ENCODE measurements at places on chromosomes 5 and 9.

GRCh38 chr9:98132806-98133631, 14.0 kb upstream of the TRIM14 start:
- H3K27ac ChIP-seq = no peak overlapping the region
- H3K4me3 ChIP-seq = no peak overlapping the region
- DNase-seq = no peak
- H3K36me3 ChIP-seq = no peaks in the 10 kb centered on the region

DNA sequence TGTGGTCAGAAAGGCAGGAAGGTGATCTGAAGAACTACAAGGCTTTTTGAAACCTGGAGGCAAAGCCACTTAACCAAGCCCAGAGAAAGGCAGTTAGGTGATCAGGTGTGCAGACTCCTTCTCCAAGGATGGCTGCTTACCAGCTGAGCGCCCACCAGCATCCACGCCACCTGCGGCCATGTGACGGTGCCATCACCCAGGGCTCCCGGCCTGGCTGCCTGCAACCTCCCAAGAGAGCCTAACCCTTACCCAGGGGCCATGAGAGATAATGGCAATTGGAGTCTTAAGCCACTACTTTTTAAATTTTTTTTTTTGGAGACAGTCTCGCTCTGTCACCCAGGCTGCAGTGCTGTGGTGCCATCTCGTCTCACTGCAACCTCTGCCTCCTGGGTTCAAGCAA, 33.1 kb upstream of the PHYKPL start:
- no peak overlapping the region for H3K27ac ChIP-seq
- no peak overlapping the region for H3K4me3 ChIP-seq
- no peaks in the 10 kb centered on the region for H3K4me1 ChIP-seq
- H3K27me3 ChIP-seq = no peaks in the 10 kb centered on the region
- DNase-seq = no peak

- no peak overlapping the region for H3K4me3 ChIP-seq
Observed at GRCh38 chr5:119036101-119036762, 34.7 kb upstream of the DMXL1 start.

DNA sequence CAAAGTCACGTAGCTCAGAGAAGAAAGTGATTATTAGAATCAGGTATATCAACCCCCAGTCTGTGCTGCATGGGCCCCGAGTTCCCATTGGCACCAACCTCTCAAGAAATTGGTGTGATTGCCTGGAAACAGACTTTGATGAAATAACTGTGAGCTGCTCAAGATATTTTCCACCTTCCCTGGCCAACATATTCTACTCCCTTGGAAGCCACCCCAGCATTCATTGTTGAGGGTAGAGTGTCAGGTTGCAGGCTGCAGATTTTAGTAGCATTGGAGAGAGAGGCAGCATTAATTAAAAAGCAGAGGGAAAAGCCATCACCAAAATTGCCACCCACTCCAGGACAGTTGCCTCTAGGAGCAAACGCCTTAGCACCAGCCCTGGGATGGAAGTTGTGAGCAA, 154.2 kb upstream of the TNPO1 start:
- no peak overlapping the region for H3K4me3 ChIP-seq
- no peak overlapping the region for H3K27ac ChIP-seq
- H3K36me3 ChIP-seq = no peaks in the 10 kb centered on the region
- H3K4me1 ChIP-seq = no peaks in the 10 kb centered on the region
- no peaks in the 10 kb centered on the region for H3K27me3 ChIP-seq
- no peak for DNase-seq

GRCh38 chr5:31380049-31380448, 151.8 kb downstream of the DROSHA start:
- H3K36me3 ChIP-seq = no peaks in the 10 kb centered on the region
- H3K27me3 ChIP-seq = no peaks in the 10 kb centered on the region
- no peak overlapping the region for H3K27ac ChIP-seq
- no peak overlapping the region for H3K4me3 ChIP-seq

DNA sequence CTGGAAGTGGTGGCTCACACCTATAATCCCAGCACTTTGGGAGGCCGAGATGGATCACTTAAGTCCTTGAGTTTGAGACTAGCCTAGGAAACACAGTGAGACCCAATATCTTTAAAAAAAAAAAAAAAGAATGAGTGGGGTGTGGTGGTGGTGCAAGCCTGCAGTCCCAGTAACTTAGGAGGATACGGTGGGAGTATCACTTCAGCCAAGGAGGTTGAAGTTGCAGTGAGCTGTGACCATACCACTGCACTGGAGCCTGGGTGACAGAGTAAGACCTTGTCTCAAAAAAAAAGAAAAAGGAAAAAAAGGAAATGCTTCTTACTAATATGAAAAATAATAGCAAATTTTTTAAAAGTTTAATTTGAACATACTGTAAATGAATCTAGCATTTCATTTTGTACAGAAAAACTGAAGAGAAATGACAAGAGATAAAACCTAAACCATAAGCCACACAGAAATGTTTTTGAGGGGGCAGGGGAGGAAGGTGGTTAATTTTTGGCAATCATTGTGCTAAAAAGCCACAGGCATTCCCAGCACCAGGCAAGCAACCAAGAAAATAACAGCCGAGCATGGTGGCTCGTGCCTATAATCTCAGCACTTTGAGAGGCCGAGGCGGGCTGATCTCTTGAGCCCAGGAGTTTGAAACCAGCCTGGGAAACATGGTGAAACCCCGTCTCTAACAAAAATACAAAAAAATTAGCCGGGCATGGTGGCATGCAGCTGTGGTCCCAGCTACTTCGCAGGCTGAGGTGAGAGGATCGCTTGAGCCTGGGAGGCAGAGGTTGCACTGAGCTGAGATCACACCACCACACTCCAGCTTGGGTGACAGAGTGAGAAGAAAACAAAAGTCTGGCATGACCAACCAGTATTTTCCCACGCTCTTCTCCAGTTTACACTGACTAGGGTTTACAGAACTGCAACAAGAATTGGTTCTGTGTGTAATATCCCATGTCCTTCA, 114.5 kb upstream of the NR5A1 start:
- no peaks in the 10 kb centered on the region for H3K27me3 ChIP-seq
- no peak overlapping the region for H3K27ac ChIP-seq
- DNase-seq = no peak
- no peaks in the 10 kb centered on the region for H3K36me3 ChIP-seq
- H3K4me1 ChIP-seq = peaks cover 3% of the 10 kb centered on the region
- H3K4me3 ChIP-seq = no peak overlapping the region

DNA sequence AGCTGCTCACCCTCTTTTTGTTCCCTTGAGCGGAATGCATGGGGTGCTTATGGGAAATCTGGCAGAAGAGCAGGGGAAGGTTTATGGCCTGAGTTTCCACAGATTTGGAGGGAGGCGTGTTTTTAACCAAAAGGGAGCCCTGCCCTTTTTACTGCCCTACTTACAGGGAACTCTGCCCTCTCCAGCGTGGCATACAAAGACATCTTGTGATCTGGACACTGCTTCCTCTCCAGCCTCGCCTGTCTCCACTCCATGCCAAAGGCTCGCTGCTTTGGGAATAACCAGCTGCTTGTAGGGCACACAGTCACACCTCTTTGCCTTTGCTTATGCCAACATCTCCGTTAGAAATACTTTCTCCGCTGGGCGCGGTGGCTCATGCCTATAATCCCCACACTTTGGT, 314.2 kb downstream of the ARHGAP26 start:
- H3K4me3 ChIP-seq = no peak overlapping the region
- no peaks in the 10 kb centered on the region for H3K4me1 ChIP-seq
- no peak for DNase-seq
- H3K27ac ChIP-seq = no peak overlapping the region
- H3K36me3 ChIP-seq = no peaks in the 10 kb centered on the region

DNA sequence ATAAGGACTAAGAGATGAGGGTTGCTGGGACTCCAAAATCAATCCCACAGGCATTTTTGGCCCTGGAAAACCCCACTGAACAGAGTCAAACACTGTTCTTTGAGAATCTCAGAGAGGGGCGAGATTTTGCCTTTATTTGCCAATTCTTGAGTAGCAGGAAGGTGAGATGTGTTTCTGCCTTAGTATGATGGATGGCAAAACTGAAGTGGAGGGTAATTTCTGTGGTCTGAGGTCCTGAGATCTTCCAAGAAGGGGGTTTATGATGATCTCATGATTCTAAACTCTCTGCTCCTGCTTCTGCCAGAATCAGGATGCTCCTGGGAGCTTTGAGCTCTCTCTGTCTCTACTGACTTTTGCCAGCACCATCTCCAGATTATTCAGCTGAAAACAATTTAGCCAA, 174.8 kb upstream of the CLINT1 start:
- H3K4me1 ChIP-seq = peaks cover 4% of the 10 kb centered on the region
- H3K27me3 ChIP-seq = no peaks in the 10 kb centered on the region
- DNase-seq = no peak

GRCh38 chr9:61665330-61665751, 475.5 kb downstream of the SPATA31A7 start:
- no peaks in the 10 kb centered on the region for H3K36me3 ChIP-seq
- no peak overlapping the region for H3K27ac ChIP-seq
- H3K27me3 ChIP-seq = no peaks in the 10 kb centered on the region
- H3K4me3 ChIP-seq = no peak overlapping the region

GRCh38 chr9:26175264-26175663, 497.0 kb upstream of the TUSC1 start:
- no peak for DNase-seq
- no peak overlapping the region for H3K27ac ChIP-seq
- no peaks in the 10 kb centered on the region for H3K36me3 ChIP-seq
- H3K27me3 ChIP-seq = no peaks in the 10 kb centered on the region
- no peak overlapping the region for H3K4me3 ChIP-seq
- H3K4me1 ChIP-seq = no peaks in the 10 kb centered on the region

- H3K27ac ChIP-seq = no peak overlapping the region
- H3K4me3 ChIP-seq = no peak overlapping the region
- H3K27me3 ChIP-seq = no peaks in the 10 kb centered on the region
- no peak for DNase-seq
Observed at GRCh38 chr9:89351584-89352300, 33.4 kb downstream of the SECISBP2 start.

- H3K27ac ChIP-seq = no peak overlapping the region
- H3K4me1 ChIP-seq = no peaks in the 10 kb centered on the region
- H3K27me3 ChIP-seq = no peaks in the 10 kb centered on the region
- no peak overlapping the region for H3K4me3 ChIP-seq
- no peak for DNase-seq
Observed at GRCh38 chr5:116476897-116477537, 97.6 kb downstream of the SEMA6A start.

DNA sequence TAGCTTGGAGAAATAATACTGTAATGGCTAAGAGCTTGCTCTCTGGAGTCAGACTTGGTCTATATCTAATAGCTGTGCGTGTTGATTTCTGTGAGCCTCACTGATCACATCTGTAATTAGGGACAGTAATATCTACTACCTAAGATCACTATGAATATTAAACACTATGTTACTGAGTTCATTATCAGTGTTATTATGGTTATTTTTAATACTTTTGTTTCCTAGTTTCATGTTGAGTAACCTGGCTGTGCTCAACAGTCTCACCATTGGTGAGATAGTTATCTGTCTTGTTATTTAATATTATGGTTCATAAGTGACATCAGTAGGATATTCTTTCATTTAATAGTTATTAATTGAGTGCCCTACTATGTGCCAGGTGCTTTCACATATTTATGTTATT, 22.4 kb upstream of the CAVIN4 start:
- no peak overlapping the region for H3K4me3 ChIP-seq
- H3K27ac ChIP-seq = no peak overlapping the region
- H3K27me3 ChIP-seq = no peaks in the 10 kb centered on the region
- DNase-seq = no peak

- H3K36me3 ChIP-seq = no peaks in the 10 kb centered on the region
- DNase-seq = no peak
- no peak overlapping the region for H3K27ac ChIP-seq
- no peaks in the 10 kb centered on the region for H3K4me1 ChIP-seq
- no peak overlapping the region for H3K4me3 ChIP-seq
- no peaks in the 10 kb centered on the region for H3K27me3 ChIP-seq
Observed at GRCh38 chr5:135210286-135211055, 176.4 kb upstream of the PITX1 start.

DNA sequence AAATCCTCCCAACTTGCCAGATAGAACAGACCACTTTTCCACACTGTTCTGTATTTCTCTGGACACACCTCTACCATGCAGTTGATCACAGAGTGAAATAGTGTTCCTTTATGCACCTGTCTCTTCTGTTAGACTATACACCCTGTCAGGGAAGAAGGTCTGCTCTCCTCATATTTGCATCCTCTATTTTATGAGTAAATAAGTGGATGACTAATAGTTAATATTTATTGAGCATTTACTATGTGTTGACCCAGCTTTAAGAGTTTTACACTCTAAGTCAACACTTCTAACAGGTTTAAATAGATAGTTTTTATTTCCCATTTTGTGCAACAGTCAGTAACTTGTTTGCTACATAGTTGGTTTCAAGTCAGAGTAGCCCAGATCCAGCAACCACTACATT, 452.8 kb upstream of the MPDZ start:
- H3K27ac ChIP-seq = no peak overlapping the region
- DNase-seq = no peak
- H3K36me3 ChIP-seq = no peaks in the 10 kb centered on the region
- no peaks in the 10 kb centered on the region for H3K27me3 ChIP-seq
